ENCODE measurements at places on chromosomes 5 and 9. TPM values are rescaled to one million over a fixed set of nuclear protein-coding genes. Genes with fewer than 3 reads are reported as not detected.

DNA sequence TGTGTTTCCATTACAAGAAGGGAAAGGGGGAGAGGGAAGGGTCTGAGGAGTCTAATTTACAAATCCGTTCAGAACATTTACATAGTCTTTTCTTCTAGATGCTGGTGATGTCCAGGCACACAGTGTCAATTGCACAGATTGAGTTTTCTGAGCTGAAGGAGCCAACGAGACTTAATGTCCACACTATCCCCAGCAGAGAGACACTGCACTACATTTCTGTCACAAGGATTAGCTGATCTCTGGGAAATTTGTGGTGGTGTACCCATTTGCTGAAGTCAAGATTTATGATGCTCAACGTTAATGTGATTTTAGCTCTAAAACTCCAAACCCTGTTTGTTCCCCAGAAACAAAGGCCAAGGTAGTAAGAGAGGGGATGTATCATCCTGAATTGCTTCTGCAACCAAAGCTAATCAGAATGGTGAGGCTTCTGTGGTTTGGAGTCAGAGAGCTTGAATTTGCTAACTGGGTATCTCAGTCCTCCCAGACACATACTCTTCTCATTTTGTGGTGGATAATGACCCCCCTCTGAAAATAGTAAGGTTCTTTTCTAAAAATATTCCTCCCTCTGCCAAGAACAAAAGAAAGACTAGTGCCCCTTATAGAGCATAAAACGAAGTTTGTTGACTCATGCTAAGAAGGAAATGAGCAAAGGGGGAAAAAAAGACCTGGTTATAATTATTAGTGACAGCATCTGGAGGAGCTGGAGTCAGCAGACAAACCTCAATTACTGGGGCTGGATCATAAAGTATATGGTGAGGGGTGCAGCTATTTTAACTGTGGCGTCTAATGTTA lies 416.9 kb downstream of the PSAT1 start:
- no peak for DNase-seq

DNA sequence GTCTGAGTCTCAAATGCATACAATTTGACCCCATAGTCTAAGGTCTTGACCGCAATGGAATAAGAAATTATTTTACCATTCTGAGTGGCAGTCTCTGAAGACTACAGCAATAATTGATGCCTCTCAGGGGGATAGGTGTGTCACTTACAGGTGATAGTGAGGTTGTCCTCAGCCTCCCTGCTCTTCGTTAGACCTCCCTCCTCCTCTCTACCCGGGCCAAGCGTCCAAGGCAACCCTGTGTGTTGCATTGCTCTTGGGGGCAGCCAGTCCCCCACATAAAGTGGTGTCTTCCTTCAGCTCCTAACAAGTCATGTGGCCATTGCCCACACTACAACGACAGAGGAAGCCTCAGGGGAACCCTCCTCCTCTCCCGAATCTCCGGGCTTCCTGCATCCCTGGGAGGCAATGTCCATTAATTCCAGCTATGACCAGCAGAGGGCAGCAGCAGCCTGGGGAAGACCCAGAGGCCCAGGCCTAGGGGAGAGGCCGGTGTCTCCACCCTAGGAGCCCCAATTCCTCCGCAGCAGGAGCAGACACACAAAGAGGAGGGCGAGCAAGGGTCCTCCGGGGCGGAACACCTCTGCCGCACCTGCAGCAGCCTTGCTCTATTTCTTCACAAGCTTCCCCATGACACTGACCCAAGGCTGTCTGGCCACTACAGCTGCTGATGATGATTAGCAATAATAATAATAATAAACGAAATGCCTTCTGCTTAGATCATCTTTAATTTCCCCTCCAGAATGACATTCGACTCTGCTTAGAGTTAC lies 134.8 kb downstream of the KCNIP1 start:
- DNase-seq: peak; percentile 50

DNA sequence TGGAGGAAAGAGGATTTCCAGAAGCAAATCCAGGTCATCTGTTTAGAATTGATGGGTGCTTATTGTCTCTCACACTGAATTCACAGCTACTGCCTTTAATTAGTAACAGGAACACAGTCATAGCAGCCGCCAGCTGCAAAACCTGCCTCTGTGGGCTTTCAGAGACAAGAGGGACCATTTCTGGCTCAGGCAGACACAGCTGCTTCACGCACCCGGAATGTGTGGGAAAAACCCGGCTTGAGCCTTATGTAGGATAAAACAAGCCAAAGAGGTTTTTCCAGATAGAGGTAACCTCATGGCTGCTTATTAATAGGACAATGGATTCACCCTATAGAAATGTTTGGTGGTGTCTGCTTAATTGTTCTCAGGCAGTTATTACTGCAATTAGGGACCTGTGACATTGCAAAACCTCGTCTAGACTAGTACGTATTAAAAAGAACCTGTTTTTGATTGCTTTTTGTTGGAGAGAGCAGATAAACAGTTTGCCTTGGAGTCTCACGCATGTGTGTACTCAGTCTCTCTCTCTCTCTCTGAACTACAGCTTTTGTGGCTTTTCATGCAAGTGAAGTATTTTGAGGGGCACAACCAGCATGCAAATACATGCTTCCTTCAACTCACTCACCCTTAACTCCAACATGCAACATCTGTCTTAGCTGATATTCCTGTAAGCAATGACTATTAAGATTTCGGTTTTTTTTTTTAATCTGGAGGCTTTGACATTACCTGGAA lies 302.7 kb downstream of the PLK2 start:
- no peak for DNase-seq

GRCh38 chr5:160369990-160370712 lies at the start of gene C1QTNF2:
C1QTNF2 (minus strand) TSS chr5:160370626; CDS start chr5:160355011, 15,615 bp downstream.
- DNase-seq: peak; percentile 86

DNA sequence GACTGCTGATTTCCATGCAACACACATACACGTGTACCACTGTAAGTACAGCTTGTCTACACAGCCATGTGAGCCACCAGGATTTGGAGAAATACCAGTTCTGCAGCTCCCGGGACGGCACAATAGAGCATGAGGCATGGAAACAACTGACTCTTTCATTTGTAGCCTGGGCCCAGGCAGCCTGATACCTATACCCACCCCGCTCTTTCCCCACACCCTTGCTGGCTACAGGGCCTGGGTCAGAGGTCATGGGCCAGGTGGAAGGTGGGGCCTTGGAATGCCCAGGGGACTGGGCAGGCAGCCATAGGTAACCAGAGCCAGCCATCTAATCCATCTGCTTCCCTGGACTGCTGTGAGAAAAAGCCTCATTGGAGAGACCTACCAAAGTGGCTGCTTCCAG lies 39.0 kb upstream of the ZSWIM6 start:
- DNase-seq: no peak

- DNase-seq: no peak
Observed at GRCh38 chr5:96329289-96329688, 103.8 kb downstream of the PCSK1 start.

DNA sequence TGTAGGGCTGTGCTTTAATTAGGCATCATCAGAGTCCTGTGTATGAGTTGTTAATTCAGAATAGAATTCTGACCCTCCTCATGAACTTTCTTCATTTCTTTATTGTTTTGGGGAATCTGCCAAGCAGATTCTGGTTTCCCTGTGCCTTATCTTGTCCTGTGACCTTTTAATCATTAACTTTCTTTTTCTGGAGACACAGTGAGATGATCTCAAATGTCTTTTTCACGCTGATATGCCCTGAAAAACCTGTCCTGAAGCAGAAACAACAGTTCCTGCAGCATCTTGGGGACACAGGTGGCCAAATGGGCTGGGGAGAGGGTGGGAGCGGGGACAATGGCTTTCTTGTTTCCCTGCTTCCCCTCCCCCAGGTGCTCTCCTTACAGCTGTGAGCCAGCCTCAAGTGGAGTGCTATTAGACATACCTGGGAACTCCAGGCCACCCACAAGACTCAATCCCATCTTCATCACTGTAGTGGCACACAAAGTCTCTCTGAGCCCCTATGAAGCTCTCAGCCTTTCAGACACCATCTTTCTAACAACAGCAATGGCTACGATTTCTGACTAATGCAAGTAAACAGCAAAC lies 213.8 kb downstream of the ATP10B start:
- no peak for DNase-seq

DNA sequence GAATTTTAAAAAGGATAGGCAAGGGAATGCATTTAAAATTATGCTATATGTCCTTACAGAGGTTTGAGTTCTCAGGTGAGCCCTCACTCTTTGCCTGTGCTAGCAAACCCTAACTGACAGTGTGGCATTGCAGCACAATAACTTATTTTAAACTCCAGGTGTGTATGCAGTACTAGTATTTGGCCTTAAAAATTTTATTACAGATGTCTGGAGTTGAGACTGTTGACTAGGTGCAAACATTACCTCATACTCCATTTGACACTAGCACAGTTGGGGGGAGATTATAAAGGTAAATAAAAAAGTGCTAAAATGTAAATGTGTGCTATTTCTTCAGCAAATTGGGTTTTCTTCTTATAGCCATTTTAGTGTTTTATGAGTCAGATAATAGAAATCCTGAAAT lies 407.7 kb downstream of the SH3GL2 start:
- DNase-seq: no peak

DNA sequence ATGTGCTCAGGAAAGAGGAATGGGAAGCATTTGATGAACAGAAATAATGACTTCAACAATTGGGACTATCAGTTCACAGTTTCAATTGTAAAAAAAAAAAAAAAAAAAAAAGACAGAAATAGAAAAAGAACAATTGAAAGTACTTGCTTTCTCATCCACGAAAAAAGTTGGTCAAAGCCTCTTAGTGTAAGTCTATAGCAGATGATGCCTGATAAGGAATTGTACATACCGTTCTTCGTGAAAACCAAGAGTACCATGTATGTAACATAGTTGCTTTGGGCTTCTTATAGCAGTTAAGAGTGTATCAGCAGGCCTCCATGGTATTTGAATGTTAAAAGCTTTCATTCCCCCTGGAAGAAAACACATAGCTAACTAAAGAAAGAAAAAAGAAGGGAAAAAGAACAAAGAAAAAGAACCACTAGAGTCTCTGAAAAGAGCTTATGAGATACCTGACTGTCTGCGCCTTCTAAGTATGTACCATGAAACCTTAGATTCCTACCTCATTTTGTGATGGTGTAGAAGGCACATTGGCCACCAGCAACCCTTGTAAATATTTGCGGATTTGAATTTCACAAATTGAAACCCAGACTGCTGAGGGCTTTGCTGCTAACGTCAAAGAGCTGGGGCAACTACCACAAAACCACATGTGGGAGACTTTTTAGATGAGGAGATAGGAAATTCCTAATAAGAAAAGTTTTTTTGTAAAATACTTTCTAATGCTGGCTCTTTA lies 75.2 kb downstream of the TMC1 start:
- DNase-seq: no peak

GRCh38 chr9:6598249-6598725 lies 47.2 kb downstream of the GLDC start:
- DNase-seq: no peak

GRCh38 chr5:67206929-67207328 lies 10.3 kb upstream of the CD180 start:
- no peak for DNase-seq

DNA sequence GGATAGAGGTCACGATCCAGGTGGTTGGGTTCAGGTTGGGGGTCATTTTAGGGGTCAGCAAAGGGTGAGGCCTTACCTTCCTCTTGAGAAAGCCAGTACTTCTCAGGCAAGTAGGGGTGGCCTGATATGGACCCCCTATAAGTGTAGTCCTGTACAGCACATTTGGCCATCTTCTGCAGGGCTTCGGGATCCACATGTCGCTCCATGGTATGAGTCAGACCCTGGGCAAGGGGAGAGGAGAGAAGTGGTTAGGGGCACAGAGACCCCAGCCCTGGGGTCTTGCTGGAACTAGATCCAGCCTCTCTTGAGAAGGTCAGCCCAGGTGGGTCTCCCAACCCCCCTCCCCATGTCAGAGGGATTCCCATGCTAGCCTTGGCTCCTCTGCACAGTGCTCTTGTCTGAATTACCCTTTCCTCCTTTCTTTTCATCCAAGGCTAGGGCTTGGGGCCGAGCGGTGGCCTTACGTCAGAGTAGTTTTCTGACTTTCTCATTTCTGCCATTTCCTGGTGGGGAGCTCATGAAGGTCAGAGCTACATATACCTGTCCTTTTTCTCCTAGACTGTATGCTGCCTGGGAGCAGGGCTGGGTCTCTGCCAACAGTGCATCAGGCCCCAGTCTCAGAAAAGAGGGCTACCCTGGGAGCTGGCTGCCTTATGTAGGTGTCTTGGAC lies 9.0 kb upstream of the MYORG start:
- DNase-seq: no peak

GRCh38 chr9:94948567-94949235 lies 222.2 kb downstream of the AOPEP start:
- no peak for DNase-seq

GRCh38 chr5:10555277-10555684 lies 8.6 kb upstream of the ANKRD33B start:
- DNase-seq: no peak

DNA sequence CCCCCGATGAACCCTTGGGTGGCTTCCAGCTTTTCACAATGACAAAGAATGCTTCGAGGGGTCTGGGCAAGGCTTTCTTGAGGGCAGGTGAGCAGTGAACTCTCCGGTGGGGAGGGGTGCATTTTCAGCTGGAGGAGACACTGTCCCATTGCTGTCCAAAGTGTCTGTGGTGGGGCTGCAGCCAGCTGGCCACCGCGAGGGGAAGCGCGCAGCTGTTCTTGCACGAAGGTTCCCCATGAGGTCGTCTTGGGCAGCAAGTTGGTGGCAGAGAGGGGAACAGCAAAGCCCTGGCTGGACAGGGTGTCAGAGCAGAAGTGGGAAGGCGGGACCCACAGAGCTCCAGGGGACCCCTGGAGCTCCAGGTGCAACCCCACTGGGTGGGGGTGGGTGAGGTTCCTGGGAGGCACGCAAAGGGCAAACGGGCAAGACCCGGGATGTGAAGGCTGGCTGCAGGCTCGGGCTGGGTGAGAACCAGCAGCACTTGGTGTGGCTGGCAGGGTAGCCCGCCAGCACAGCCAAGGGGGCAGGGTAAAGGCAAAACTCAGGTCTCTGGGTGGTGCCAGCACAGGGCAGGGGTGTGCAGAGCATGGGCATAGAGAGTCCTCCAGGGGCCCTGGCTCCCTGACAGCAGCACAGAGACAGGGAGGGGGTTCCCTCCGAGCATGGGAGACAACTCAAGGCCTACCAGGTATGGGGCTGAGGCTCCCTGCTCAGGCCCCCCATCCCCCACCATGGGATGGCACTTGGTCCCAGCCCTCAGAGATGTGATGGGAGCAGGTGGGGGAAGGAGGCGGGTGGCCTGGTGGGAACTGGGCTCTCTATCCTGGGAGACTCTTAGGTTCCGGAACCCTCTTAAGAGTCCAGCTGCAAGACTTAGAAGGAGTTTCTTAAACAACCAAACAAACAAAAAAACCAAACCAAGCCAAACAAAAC lies 26.6 kb downstream of the TSPAN17 start:
- no peak for DNase-seq

Gene SLC4A9
- total RNA-seq: not detected

Gene NFX1
- 37.6 TPM for total RNA-seq

Gene BARHL1
- not detected for total RNA-seq

Gene SUB1
- 214 TPM for total RNA-seq

Gene KIF20A
- 1.4 TPM for total RNA-seq

Gene TXNDC8
- not detected for total RNA-seq
